ENCODE measurements at places on chromosomes 16 and 17. TPM values are rescaled to one million over a fixed set of nuclear protein-coding genes. Genes with fewer than 3 reads are reported as not detected.
A peak's percentile ranks its signal among the peaks of the same experiment; 100 is the strongest.

DNA sequence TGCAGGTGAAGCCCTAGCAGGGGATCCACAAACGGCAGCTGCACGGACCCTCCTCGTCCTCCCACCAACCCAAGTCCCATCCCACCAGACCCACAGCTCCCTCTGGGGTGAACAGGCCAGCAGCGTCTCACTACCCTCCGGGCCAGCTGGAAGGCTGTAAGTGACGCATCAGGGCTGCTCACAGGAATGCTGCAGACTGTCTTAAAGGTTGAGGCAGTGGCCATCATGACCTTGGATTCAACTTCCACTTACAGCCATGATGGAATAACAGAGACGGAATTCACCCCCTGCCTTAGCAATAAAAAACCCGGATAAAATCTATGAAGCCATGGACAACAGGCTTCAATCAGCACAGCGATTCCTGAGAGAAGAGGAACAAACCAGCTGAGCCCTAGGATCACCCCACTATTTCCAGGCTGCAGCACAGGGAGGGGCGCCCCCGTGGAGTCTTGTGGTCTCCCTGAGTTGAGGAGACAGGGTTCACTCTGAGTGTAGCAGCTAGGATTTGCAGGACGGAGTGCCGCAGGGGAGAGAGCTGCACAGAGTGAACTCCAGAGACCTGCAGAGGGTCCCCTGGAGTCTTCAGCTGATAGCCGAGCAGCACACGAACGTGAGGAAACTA, 10.5 kb downstream of the FAM83G start:
- no peak overlapping the region for H3K27ac ChIP-seq
- peaks cover 15% of the 10 kb centered on the region for H3K4me1 ChIP-seq
- peaks cover 3% of the 10 kb centered on the region for H3K36me3 ChIP-seq
- H3K4me3 ChIP-seq = no peak overlapping the region

DNA sequence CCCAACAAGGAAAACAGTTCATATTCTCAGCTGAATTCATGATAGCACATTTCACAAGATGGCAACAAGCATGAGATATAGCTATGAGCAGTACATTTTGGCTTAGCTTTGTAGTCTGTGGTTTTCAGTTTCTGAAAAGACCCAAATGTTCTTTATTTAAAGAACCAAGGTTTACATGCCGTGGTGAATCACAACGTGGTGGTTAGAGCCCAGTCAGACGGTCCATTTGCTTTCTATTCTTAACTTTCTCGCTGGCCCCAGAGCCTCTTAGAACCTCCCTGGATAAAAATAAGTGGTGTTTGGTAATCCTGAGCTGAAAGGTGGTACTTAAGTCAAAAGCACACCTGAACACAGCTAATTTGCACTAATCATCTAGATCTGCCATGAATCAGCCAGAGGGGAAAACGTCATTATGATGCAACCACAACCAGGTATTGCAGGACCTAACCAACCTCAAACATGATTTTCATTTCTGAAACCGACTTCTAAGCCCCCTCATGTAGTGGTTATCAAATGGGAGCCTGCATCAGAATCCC, 18.6 kb upstream of the HAPSTR1 start:
- DNase-seq = peak; percentile 44
- no peaks in the 10 kb centered on the region for H3K36me3 ChIP-seq
- no peaks in the 10 kb centered on the region for H3K27me3 ChIP-seq
- H3K4me3 ChIP-seq = peak overlapping the region; percentile 64
- H3K27ac ChIP-seq = peak overlapping the region; percentile 78

- H3K27ac ChIP-seq = no peak overlapping the region
- H3K27me3 ChIP-seq = no peaks in the 10 kb centered on the region
- no peak overlapping the region for H3K4me3 ChIP-seq
- DNase-seq = no peak
Measured at GRCh38 chr16:964356-965035, 6.3 kb downstream of the LMF1 start.

GRCh38 chr16:77059446-77059845, 131.5 kb upstream of the MON1B start:
- no peak overlapping the region for H3K4me3 ChIP-seq
- no peaks in the 10 kb centered on the region for H3K27me3 ChIP-seq
- H3K27ac ChIP-seq = no peak overlapping the region

Gene PDP2
- total RNA-seq = 16.4 TPM

Gene RILP
- 4.2 TPM for total RNA-seq

Gene RAB40B
- total RNA-seq = 1.9 TPM
